Activated T-cell treated with anti-CD3 and anti-CD28 coated beads for 4 hours (primary cell): ENCODE measurements at places on chromosomes 12 and 14.
A peak's percentile ranks its signal among the peaks of the same experiment; 100 is the strongest.

GRCh38 chr14:58568322-58568721, 69.4 kb upstream of the DACT1 start:
- DNase-seq: no peak

DNA sequence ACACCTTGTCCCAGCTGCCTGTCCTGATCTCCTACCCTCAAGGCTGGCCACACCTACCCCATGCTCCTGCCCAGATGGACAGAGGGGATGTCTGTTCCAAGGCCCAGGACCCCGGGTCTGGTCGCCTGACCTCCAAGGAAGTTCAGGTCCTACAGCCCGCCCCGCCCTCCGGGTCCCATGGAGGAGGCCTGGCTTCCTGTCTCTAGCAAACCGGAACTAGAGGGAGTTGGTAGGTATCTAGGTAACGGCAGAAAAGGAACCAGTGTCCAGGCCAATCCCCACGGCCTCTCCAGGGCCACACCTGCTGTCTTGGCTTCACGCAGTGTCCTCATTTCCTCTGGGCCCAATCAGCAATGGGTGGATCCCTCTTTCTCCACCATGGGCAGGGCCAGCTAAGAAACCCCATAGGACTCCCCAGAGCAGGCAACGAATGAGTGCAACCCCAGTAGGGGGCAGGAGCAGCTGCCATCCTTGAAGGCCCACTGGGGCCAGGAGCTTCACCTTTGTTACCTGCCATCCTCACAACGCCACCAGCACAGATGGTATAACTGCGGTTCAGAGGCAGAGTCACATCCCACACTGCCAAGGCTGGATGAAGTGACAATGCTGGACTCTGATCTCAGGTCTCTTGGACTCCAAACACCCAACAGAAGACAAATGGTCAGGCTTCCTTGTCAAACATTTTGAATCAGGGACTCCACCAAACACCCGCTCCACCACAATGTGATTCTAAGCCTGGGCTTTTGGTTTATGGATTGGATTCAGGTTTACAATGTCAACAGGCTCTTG, 25.1 kb upstream of the RPLP0 start:
- DNase-seq: no peak

GRCh38 chr12:46526233-46526632, 153.7 kb upstream of the SLC38A2 start:
- no peak for DNase-seq

GRCh38 chr12:130871286-130872178, at the start of gene RAN:
RAN (plus strand) TSS chr12:130872066; CDS start chr12:130872594, 528 bp downstream.
- DNase-seq: peak; percentile 88

GRCh38 chr14:93039649-93040315, 75.9 kb downstream of the ITPK1 start:
- DNase-seq: no peak

DNA sequence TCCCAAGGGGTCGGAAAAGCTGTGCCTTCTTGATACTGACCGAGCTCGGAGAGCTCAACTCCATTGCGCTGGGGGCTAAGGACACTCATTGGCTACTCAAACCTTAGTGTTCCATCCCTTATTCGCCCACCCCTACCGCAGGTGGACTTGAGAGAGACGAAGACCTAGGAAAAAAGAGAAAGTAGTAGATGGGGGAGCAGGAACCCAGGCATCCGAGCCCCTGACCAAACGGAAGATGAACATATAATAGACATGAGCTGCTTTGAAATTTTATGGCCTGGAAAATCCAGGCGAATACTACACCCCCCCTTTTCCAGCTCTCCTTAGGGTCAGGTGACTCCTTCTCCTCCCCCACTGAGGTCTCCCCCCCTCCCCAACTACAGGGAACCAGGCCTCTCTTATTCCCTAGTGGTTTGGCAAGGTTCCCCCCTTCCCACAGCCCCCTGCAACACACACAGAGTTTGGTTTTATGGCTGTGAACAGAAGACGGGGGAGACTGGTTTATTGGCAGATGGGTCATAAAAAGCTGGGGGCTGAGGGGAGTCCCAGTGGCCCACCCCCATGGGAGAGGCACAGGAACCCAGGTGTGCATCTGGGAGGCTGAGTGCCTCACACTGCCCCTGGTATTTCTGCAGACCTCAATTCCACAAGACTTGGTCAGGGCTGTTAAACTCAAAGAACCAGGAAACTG, 1.6 kb downstream of the GDF11 start:
- no peak for DNase-seq

- no peak for DNase-seq
These were observed 239.3 kb downstream of the RMST start for GRCh38 chr12:97701901-97702300.

DNA sequence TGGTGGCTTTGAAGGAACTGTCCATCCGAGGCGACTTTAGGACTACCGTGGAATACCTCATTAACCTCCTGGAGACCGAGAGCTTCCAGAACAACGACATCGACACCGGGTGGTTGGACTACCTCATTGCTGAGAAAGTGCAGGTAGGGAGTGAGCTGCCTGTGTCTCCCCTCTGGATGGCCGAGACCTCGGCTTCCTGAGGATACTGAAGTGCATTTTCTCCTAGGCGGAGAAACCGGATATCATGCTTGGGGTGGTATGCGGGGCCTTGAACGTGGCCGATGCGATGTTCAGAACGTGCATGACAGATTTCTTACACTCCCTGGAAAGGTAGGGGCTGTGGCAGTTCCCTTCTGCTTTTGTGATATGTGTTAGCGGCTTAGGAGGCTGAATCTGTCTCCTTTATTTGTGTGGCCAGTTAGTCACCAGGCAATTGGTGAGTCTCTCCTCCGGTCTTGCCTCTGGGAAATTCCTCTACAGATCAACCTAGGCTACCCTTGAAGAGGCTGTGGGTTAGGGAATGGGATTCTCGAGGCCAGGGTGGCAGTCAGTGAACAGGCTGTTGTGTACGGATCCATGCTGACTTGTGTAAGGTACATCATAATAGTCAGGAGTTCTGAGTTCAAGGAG, 75.3 kb downstream of the ACACB start:
- DNase-seq: no peak

GRCh38 chr14:96631621-96632362, 129.6 kb downstream of the PAPOLA start:
- DNase-seq: peak; percentile 2

GRCh38 chr12:103986829-103987228, 21.2 kb downstream of the TDG start:
- DNase-seq: no peak

DNA sequence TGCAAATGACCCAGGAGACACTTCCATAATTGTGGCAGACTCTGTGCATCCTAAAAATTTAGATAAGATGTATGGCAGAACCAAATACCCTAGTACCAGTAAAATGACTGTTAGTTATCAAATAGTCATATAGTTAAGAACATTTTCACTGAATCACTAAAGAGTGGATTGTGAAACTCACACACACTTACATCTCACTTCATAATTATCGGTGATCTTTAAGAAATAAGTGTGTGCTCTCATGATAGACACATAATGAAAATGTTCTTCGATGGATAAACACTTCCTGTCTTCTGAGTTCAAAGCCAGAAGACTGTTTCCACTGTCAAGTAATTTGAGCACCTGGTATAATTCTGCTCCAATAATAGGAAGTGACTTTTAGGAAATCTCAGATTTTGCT, 19.1 kb upstream of the KLRB1 start:
- no peak for DNase-seq

DNA sequence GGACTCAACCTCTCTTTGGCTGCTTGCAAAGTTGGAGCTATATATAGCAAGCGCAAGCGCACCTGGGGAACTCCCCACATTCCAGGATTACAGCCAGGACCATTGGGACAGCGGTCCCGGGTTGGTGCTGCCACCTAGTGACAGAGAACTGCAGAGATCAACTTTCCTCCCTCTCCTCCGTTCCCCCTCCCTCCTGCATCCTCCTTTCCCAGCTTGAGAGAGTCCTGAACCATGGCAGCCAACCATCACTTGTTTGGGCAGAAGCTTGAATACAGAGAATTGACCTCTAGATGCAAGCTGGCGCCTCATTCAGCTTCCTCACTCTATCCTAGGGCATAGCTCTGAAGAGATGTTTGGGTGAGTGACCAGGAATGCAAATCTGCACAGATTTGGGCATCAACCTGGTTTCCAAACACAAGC, 17.4 kb upstream of the FLVCR2 start:
- DNase-seq: peak; percentile 39

DNA sequence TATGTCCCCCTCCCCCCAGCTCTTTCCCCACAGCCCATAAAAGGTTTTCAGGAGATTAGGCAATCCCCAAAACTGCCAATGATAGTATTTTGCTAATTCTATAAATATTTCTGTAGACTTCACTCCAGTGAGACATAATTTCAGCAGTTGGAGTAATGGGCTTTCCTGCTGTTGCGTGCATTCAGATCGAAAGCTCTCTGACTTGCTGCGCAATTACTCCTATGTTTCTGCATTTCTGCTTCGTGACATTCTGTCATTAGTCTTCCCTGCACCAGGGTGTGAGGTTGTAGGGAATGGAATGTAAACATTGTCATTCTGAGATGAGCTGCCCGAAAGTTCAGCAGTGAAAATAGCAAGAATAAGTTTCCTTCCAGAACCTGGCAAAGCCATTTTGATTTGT, 58.2 kb downstream of the SAMD4A start:
- DNase-seq: no peak

DNA sequence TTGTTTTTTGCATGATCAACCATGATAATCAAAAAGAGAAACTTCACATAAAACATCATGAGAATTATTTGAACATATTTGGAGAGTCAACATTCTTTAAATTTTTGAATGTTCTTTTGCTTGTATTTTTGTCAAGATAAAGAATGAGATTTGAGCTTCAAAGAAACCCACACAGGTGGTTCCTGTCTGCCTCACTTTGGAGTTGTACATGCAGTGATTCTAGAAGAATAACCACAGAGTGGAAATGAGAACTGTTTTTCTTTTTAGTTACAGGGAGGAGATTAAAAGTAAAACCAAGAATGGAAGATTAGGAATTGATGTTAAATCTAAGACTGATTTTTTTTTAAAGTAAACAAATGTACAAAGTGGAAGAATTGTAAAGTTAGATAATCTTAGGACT, 2.3 kb upstream of the ZNF705A start:
- DNase-seq: no peak

DNA sequence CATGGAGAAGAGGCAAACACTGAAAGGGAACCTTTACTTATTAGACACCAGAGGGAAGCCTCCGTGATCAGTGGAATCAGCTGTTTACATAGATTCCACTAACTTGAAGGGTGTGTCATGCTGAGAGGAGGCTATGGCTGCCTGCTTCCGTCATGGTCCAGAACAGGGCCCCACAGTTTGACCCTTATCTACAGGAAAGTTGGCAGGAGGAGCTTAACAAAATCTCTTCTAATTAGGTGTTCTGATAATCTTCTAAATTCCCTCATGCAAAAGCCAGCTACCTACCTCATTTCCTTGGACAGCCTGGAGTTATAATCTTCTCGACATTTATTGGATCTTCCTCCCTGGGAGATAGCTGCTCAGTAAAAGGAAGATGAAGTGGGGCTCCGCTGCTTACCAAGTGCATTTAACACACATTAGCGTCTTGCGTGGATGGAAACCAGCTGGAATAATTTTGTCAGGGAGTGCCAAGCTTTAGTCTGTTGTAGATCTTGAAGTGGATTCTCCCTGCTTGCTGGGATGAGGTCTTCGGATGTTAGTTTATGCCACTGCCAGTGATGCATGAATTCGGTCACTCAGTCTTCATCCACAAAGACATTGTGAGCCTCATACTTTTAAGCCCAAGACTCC, 171.0 kb downstream of the PAH start:
- DNase-seq: no peak

DNA sequence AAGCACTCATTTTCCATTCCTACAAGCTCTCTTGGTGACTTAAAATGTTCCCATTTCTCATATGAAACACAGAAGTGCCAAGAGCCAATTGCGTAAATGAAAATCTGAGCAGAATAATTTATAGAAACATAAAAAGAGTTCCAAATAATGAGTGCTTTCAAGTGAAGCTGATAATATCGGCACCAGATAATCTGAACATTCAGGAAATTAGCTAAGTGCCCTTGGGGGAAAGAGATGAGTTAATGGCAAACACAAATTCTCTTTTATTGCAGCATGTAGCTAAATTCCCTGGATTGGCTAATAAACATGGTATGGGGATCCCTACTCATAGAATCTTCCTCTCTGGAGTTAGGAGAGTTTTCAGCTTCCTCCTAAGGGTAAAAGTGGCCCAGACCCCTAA, 46.7 kb downstream of the DAD1 start:
- DNase-seq: no peak

DNA sequence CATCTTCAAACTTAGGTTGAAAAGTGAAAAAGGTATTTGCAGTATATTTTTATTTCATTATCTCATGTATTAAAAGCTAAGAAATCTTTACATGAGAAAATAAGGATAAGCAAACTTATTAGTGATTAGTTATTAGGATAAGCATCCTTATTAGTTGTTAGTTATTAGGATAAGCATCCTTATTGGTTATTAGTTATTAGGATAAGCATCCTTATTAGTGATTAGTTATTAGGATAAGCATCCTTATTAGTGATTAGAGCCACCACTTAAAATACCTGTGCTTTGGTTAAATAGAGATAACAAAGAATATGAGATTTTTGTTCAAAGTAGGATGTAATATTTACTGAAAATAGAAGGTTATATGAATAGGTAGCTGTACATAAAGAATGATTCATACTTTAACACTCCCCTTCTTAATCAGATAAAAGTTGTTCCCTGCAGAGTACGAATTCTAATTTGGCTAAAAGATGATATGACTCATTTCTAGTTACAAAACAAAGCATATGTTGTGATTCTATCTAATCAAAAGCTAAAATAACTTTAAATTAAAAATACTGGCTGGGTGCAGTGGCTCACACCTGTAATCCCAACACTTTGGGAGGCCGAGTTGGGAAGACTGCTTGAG, 56.4 kb downstream of the KDM5A start:
- DNase-seq: no peak

DNA sequence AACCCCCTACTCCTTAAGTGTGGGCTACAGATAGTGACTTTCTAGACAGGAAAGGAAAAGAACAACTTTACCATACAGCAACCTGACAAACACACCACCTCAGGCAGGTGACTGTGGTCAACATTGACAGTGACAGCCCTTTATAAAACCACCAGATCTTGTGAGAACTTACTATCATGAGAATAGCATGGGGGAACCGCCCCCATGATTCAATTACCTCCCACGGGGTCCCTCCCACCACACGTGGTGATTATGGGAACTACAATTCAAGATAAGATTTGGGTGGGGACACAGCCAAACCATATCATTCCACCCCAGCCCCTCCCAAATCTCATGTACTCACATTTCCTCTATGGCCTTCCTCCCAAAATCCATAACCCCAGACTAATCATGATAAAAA, 16.3 kb downstream of the OR10P1 start:
- no peak for DNase-seq

DNA sequence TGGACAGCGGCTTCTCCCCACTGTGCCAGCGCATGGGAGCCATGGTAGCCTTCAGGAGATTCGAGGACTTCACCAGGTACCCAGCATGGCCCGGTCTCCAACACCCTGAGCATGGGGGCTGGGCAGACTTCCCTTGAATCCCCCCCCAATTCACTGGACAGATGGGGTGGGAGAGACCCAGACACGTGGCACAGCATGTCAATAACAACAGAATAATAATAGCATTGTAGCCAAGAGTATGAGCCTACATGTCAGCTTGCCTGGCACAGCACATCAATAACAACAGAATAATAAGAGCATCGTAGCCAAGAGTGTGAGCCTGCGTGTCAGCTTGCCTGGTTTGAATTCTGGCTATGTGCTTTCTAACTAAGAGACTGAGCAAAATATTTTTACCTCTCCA, 76.4 kb downstream of the FOXN4 start:
- no peak for DNase-seq

- DNase-seq: no peak
These were observed 70.2 kb upstream of the MUCL1 start for GRCh38 chr12:54784115-54784514.

- DNase-seq: no peak
These were observed 11.1 kb upstream of the ANO6 start for GRCh38 chr12:45204757-45205156.

GRCh38 chr14:39432619-39433451, 602 bp upstream of the FBXO33 start:
- peak; percentile 51 for DNase-seq
